Omental fat pad (tissue), 4 donors: ENCODE measurements at places on chromosomes 16 and 17.

DNA sequence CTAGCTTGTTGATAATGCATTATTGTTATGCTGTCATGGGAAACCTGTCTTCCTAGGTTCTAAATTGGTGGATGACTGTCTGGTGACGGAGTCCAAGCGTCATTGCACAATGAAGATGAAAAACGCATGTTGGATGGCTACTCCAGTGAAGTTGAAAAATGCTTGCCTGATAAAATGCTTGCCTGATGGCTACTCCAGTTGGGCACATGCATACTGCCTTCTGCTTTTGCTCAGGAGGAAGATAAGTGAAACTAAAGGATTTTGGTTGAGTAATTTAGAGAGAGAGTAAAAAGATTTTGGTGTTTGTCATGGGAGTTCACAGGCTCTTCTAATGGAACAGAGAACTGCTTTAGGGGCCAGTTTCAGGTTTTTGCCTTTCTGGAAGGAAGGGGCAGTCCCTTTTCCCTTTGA is 118.6 kb downstream of the PRKCA start:
- DNase-seq: no peak

- no peak for DNase-seq
Observed at GRCh38 chr16:89523680-89524344, 15.6 kb downstream of the SPG7 start.

- DNase-seq: no peak
Observed at GRCh38 chr17:41658846-41659245, 29.8 kb upstream of the EIF1 start.

DNA sequence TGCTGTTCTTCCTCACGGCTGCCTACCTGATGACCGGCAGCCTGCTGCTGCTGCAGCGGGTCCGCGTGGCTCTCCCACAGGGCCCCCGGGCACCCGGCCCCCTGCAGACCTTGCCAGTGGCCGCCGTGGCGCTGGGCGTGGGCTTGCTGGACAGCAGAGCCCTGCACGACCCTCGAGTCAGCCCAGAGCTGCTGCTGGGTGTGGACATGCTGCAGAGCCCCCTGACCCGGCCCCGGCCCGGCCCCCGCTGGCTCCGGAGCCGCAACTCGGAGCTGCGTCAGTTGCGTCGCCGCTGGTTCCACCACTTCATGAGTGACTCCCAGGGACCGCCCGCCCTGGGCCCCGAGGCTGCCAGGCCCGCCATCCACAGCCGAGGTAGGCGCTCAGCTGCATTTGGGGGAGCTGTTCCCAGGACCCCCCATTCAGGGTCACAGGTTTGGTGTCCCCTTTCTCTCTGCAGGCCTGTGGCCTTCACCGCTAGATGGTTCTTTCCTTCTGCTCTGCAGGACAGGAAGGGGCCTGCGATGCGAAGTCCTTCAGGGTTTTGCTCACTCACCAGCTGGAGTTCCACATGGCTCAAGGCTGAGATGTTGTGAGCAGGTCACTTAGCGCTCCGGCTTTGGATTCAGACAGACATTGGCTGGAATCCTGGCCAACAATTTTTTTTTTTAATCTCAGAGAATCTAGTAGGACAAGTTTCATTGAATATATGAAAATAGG is 10.7 kb downstream of the WSCD1 start:
- DNase-seq: no peak

DNA sequence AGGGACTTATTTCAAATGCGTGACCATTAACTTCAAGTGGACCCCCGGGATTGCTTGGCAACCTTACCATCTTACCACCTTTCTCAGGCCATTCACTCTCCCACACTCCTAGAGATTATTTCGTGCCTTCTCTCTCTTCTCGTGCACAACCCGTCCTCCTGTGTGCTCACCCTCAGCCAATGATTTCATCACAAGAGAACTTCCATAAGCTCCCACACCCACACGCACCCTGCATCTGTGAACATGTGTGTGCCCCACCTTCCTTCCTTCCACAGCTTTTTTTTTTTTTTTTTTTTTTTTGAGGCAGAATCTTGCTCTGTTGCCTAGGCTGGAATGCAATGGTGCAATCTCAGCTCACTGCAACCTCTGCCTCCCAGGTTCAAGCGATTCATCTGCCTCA is 27.4 kb upstream of the CDH3 start:
- no peak for DNase-seq

DNA sequence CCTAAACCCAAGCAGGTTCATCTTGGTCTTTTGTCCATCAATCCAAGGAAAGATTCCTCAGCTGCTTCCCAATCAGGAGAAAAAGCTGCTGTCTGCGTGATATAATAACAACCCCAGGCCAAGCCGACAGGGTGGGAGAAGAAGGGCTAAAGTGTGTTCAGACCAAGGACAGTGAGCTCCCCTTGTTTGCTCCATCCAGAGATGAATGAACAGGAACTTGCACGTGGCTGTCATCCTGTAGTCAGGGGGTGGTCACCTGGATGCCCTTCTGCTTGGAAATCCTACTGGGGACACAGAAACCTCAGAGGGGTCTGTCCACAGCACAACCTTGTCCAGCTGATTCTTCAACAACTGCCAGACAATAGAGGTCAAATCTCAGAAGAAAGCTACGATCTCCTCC is 414.5 kb downstream of the SOX9 start:
- no peak for DNase-seq

DNA sequence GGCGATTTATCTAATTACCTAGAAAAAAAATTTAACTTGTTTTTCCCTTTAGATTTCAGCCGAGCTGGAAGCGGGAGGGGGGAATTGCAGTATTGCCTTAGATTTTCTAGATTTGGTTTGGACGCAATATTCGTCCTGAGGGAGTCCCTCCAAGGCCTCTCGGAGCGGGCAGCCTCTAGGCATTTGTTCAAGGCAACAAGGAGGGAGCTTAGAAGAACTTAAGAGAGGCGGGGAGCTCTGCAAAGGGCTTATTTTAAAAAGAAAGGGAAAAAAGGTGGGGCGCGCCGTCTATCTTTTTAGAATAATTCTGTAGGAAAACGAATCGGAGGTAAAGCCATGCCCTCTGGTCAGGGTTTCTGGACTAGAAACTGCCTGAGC is 407 bp upstream of the TMEM94 start:
- no peak for DNase-seq

DNA sequence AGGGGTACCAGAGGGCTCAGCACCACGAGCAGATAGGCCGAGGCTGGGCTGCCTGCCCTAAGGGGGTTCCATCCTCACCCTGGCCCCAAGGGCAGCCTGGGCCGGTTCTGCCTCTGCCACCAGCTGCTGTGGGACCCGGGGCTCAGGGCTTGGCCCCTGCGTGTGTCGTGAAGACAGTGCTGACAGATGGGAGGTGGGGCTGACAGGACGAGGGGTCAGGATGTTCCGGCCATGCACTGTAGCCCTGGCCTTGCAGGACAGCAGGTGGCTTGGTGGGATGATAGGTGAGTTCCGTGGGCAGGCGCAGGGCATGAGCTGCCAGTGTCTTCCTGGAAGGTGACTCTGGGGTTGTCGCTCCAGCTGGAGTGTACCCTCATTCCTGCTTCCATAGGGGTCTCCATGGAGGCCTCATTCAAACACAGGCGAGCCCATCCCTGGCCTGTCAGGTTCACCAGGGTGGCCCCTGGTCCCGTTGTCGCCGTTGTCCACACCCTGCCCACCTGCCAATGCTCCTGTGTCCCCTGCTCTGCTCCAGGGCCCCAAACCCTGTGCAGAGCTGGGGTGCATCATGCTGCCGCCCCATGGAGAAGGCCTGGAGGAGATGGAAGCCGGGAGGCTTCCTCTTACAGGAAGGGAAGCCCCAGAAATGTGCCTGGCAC is 57.2 kb downstream of the WDR45B start:
- DNase-seq: no peak

DNA sequence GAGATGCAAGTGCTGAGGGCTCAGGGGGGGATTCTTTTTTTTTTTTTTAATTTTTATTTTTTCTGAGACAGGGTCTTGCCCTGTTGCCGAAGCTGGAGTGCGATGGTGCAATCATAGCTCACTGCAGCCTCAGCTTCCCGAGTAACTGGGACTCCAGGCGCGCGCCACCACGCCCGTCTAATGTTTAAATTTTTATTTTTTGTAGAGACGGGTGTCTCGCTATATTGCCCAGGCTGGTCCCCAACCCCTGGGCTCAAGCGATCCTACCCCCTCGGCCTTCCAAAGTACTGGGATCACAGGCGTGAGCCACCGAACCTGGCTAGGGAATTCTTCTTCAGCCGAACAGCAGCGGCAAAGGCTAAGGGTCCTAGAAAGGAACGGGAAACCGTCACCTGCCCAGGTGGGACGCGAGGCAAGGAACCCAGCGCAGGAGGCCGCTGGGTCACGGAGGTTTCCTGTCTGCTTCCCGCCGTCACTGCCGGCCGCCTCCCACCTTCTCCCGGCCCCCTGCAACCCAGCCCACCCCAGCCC is 13.3 kb upstream of the OR1F1 start:
- DNase-seq: no peak

- DNase-seq: no peak
Observed at GRCh38 chr16:84007965-84008364, 34.6 kb downstream of the SLC38A8 start.

DNA sequence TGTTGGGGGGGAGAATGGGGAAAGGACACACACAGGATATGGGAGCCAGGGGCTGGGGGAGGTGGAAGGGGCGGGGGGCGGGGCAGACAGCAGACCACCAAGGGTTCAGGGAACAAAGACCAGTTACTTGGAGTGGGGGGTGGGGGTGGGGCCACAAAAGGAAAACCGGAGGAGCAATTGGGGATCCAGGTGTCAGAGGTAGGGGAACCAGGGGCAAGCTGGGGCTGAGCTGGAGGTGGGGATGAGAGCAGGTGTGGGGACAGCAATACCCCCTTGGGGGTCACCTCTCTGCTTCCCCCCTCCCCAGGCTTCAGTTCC is 1.4 kb upstream of the ORAI3 start:
- DNase-seq: no peak

- DNase-seq: no peak
Observed at GRCh38 chr17:10052106-10052813, 146.1 kb downstream of the GAS7 start.

GRCh38 chr16:81254922-81255526 is 16.5 kb downstream of the BCO1 start:
- DNase-seq: no peak

GRCh38 chr17:72274614-72275013 is 153.8 kb downstream of the SOX9 start:
- DNase-seq: no peak

DNA sequence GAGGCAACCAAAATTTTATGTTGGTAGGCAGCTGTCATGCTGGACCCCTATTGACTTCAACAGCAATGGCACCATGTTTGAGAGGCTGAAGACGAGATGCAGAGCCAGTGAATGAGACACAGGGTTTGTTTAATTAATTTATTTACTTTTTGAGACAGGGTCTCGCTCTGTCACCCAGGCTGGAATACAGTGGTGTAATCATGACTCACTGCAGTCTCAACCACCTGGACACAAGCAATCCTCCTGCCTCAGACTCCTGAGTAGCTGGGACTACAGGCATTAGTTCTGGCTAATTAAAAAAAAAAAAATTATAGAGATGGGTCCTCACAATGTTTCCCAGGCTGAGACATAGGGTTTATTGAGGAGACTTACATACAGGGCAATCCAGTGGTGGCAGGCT is 36.2 kb upstream of the PPM1D start:
- DNase-seq: no peak

GRCh38 chr16:68985268-68985667 is 120.2 kb upstream of the HAS3 start:
- no peak for DNase-seq

DNA sequence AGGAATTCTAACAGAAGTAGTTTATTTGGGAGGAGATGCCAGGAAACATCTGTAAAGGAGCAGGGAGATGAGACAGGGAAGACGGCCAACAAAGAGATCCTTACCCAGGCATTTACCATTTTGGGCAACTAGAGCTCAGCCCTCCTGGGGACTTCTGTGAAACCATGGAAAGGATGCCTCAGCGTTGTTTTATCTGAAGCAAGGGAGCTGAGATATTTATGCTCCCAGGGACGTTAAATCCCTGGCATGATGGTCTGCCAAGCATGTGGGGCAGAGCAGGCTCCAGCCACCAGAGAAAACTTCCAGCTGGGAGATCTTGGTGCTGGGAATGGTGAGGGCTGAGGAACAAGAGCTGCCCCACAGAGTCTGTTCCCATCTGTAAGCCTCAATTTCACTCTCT is 114.8 kb upstream of the FOXF1 start:
- no peak for DNase-seq

DNA sequence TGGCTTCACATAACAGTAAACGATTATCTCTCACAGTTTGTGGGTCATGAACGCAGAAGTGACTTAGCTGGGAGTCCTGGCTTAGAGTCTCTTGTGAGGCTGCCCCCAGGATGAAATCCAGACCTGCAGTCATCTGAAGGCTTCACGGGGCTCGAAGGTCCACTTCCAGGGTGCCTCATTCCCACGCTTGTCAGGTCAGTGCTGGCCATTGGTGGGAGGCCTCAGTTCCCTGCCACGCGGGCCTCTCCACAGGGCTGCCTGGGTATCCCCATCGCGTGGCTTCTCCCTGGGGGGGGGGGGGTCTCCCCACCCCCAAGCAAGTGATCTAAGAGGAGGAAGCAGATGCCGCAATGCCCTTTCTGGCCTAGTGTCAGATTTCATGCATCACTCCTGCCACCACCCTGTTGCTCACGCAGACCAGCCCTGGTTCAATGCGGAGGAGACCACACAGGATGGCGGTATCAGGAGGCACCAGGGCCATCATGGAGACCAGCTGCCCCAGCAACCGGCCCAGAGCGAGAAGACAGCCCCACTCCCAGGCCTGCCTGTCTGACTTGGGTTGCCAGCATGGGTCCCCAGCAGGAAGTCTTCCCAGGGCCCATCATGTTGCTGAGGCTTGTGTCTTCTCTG is 77.3 kb upstream of the CDH5 start:
- DNase-seq: no peak

GRCh38 chr16:1042866-1043265 is 29.7 kb upstream of the SSTR5 start:
- no peak for DNase-seq

- no peak for DNase-seq
Observed at GRCh38 chr17:38687286-38687685, 12.5 kb upstream of the EPOP start.
